MG63 (cell line): ENCODE measurements at places on chromosomes 2 and 18.

DNA sequence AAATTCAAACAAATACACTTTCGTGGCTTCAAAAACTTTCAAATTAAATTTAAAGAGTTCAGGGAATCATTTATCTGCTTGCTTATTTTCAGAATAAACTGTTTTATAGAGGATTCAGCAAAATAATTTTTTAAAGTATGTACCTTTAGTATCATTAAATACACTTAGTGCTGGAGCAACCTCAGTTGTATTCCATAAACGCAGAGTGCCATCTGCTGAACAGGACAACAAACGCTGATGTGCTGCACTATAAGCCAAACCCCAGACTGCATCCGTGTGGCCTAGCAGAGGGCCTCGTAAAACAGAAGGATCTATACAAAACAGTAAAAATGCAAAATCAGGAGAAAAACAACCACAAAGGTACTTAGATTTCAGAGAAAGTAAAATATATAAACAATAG is 108.6 kb downstream of the STRN start:
- no peak for DNase-seq

DNA sequence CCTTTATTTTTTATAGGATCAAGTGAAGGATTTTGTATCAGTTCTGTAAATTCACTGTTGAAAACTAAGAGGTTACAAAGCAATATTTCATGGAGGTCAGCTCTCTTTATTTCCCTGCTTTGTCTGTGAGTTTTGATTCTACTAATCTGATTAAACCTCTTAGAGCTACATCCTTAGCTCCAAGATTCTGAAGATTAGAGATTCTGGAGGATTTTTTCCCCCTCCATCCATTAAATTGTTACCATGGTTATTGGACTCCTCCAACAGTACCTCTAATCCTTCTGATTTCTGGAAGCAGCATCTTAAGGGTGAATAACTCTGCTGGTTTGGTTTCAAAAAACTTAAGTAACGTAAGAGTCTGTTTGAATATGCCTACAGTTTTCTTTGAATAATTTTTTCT is 110.0 kb downstream of the TANC1 start:
- no peak for DNase-seq

DNA sequence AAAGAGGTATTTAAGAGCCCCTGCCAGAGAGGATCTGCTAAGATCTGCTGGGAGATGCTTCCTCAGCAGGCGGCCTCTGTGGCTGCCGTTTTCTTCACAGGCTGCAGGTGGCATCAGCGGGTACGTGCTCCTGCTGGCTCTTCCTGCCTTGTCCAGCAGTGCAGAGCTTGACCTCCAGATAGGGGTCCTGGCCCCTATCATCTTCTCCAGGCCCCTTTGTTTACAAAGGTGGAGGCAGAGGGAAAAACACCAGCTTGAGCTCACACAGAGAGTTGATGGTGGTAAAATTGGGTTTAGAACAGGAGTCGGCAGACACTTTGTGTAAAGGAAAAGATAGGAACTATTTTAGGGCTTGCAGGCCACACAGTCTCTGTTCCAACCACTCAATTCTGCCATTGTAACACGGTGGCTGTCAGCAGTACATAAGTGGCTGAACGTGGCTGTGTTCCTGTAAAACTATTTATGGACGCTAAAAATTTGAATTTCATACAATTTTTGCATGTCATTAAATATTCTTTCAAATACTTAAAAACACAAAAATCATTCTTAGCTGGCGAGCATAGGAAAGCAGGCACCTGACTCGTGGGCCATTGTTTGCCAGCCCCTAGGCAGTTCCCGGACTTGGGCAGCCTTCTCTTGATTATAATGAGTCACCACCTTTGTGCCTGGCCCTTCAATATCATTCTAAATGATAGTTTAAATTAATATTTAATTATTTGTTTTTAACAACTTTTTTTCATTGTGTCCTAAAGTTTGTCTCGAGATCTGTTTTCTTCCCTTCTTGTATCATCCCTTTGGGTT is 98.2 kb upstream of the B3GNT7 start:
- DNase-seq: peak; percentile 40

GRCh38 chr2:45265336-45265735 is 256.1 kb upstream of the SIX2 start:
- no peak for DNase-seq

DNA sequence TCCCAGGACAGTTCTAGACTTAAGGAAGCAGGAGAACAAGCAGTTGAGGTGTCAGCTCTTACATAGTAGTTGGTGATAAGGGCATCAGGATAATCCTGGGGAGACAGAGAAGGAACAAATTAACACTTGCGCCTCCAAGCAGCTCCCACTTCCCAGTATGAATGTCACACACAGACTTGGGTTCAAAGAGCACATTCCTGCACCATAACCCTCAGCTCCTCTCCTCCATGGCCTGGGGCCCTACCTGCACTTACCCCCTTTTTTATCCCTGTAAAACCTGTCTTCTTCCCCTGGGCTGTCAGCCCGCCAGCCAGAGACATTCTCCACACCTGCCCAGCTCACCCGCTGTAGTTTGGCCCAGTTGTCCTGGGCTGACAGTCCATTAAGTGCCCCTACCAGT is 3.9 kb upstream of the UCN start:
- DNase-seq: no peak
